Muscle of arm (tissue), 14 donors: ENCODE measurements at places on chromosomes 1 and 21. TPM values are rescaled to one million over a fixed set of nuclear protein-coding genes. Genes with fewer than 3 reads are reported as not detected.

Gene HCRTR1
- not detected for polyA plus RNA-seq

Gene SPATA46
- polyA plus RNA-seq: not detected

Gene MRAP
- polyA plus RNA-seq: not detected

Gene KCNN3
- 11.1 TPM for polyA plus RNA-seq

Gene INTS11
- polyA plus RNA-seq: 81.9 TPM

Gene SMG7
- 40.0 TPM for polyA plus RNA-seq

Gene KRTAP24-1
- polyA plus RNA-seq: not detected

Gene ZSWIM5
- 0.57 TPM for polyA plus RNA-seq

Gene TCHH
- polyA plus RNA-seq: not detected

Gene RYR2
- 3.3 TPM for polyA plus RNA-seq

Gene AMPD1
- polyA plus RNA-seq: 114 TPM

Gene APOBEC4
- polyA plus RNA-seq: not detected
